ENCODE measurements at places on chromosomes 11 and 22.

GRCh38 chr22:36015155-36015810 is 13.3 kb downstream of the RBFOX2 start:
- DNase-seq = no peak

- no peak for DNase-seq
Measured at GRCh38 chr22:48021991-48022401, 1259.5 kb downstream of the TBC1D22A start.

DNA sequence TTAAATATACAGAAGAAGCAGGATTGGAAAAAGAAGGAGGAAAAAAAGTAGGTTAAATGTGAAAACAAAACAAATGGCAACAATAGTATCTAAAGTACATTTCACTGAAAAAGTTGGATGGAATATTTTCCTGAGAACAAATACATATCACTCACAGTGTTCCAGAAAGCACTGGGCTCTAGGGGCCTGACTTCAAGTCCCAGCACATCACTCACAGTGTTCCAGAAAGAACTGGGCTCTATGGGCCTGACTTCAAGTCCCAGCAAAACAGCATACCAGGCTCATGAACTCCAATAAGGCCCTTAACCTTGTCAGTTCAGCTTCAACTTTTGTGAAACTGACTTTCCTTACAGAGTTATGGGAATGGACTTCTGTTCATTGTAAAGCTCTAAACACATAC is 46.0 kb upstream of the CCDC34 start:
- no peak for DNase-seq

- DNase-seq = no peak
Measured at GRCh38 chr11:27701355-27702105, 1.3 kb upstream of the BDNF start.

DNA sequence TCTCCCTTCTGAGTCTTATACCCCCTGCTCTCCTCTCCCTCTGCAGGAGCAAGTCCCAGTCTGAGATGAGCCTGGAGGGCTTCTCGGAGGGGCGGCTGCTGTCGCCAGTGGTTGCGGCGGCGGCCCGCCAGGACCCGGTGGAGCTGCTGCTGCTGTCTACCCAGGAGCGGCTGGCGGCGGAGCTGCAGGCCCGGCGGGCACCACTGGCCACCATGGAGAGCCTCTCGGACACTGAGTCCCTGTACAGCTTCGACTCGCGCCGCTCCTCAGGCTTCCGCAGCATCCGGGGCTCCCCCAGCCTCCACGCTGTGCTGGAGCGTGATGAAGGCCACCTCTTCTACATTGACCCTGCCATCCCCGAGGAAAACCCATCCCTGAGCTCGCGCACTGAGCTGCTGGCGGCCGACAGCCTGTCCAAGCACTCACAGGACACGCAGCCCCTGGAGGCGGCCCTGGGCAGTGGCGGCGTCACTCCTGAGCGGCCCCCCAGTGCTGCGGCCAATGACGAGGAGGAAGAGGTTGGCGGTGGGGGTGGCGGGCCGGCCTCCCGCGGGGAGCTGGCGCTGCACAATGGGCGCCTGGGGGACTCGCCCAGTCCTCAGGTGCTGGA is 8.8 kb upstream of the MYRF start:
- DNase-seq = no peak

- no peak for DNase-seq
Measured at GRCh38 chr11:5043380-5043779, 2.9 kb upstream of the OR52J3 start.

DNA sequence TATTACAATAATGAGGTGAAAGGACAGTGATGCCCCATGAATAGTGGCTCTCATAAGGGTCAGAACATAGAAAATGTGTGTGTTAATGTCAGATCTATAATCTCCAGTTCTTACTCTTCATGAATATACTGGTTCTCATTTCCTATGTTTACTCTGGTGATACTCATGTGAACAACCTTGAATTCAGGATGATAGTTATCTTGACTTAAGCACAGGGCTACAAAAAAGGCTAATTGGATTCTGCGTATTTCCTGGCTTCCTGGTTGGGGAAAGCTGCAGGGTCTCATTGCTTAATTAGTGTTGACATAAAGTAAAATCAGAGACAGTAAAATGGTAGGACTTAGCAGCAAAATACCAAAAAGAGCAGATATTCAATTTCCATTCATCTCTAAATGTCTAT is 1316.8 kb upstream of the RAG2 start:
- no peak for DNase-seq

DNA sequence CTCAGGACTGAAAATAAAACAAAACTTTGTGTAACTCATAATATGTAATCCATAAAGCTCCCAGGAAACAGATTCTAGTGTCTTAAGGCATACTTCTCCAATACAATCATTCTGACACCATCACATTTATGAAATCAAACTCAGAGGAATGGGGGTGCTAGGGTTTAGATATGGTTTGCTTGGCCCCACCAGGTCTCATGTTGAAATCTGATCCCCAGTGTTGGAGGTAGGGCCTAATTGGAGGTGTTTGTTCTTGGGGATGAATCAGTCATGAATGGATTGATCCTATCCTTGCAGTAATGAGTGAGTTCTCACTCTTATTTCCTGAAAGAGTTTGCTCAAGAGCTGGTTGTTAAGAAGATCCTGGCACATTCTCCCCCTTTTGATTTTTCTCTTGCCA is 380.9 kb downstream of the ETS1 start:
- DNase-seq = no peak

DNA sequence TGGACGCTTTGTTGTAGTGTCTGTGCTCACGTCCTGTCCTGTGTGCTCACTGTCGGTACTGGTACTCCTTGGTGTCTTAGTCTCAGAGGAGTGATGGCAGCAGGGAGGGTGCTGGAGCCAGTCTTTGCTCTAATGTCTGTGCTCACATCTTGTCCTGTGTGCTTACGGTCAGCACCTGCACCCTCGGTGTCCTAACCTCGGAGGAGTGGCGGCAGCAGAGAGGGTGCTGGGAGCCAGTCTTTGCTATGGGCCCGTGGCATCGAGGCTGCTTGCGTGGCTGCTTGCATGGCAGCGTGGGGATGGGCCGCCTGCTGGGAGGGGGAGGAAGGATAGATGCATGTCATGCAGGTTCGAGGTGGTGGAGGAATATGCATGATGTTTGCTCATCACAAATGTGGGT is 12.7 kb downstream of the IGHMBP2 start:
- DNase-seq = no peak

DNA sequence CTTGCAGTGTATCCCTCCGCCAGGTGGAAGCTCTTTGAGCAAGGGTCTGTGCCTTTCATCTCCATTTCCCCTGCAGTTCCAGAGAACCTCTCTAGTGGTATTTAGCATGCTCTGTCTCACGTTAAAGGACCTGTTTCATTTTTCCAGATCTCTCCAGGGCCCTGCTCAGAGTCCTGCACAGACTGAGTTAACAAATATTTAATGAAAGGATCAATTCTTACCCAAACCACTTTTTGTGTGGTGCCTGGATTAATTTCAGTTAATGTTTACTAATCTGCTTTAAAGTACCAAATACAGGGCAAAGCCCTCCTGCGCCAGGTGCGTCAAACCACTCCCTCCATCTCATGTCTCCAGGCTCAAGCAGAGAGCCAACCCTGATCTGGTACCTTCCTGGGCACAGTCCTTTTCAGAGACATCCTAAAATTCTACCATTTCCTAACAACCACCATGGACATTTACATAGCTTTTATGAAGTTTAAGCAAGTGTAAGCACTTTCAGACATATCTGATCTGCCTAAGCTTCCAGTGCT is 18.7 kb upstream of the ACER3 start:
- DNase-seq = no peak

GRCh38 chr22:20867179-20868024 is 8.6 kb downstream of the SNAP29 start:
- DNase-seq = no peak

DNA sequence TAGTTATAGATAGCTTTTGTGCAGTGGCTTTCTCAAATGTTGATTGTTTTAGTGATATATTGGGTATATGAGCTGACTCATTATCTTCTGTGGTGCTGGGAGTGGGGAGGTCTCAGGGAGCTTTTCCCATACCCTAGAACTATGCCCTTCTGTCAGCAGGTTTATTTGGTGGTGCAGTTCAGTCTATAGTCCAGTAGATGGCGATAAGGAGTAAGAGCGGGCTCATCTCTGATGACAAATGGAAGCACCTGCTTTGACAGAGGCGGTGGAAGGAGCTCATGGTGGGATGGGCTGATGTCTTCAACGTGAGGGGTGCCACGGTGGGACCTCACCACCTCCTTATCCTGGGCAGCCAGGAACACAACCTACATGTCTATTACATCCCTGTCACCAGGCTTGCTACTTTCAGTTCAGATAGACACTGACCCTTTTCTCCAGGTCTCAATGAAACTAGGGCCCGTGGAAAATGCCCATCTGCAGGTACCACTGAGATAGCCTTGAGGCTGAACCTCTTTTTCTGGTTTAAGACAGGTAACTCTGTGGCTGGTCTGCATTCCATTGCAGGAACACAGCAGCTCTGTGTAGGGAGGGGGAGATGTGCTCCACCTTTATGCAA is 13.0 kb upstream of the OR6A2 start:
- no peak for DNase-seq

GRCh38 chr11:122115524-122116379 is at the start of gene BLID:
TSS of gene BLID (minus strand) at chr11:122116215. CDS start at chr11:122115922, 293 bp downstream.
- DNase-seq = no peak

DNA sequence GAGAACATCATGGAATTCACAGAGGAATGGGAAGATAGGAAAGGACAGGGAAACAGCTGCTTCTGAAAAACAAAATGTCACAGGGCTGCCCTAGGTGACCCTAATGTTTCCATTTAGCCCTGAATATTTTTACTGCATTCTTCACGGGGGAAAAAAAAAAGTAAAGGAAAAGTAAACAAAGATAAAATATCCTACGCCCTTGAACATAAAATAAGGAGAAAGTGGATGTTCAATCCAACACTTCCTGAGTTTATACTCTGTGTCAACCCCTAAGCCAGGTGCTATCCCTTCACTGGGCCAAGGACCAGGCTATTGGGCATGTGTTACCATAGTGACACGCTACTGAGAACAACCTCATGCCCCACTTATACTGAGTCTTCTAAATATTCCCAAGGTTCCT is 84.7 kb downstream of the FAM76B start:
- DNase-seq = no peak

DNA sequence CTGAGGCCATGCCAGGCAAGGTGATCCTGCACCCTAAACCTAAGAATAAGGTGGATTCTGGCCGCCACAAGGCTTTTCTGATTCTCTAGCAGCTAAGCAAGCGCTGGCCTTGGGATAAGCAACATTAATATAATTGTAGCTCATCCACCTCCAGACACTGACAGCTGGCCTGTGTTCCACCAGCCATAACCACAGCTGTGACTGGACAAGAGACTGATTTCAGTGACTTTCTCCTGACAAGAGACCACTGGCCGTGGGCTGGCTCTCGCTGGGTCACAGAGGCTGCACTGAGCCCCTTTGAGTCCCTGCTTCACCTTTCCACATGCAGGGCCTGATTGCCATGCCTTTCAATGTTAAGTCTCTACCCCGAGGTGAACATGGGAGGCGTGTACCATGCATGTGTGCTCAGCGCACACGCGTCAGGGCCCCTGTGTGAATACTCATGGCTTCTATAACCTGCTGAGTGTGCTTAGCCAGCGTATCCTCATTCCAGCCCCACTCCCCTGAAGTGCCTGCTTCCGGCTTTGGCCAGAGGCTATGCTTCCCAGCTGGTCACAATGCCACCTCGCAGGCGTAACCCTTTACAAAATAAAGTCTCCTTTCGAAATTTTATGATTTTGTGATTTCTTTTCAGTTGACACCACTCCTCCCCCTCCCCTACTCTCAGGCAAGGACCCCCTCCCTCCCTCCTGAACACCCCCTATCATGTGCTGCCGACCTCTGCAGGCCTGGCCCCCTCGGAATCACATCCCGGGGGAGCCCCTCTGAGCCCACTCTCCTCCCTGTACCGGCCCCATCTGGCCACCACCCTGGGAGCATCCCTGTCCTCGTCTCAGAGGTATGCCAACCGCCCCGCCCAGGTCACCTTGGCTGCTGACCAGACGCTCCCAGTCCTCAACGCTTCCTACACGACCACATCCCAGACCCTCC is 128.1 kb downstream of the CTTN start:
- no peak for DNase-seq

- no peak for DNase-seq
Measured at GRCh38 chr11:128747728-128748148, 53.9 kb downstream of the FLI1 start.

GRCh38 chr11:85732965-85733364 is 47.0 kb upstream of the CCDC89 start:
- no peak for DNase-seq

DNA sequence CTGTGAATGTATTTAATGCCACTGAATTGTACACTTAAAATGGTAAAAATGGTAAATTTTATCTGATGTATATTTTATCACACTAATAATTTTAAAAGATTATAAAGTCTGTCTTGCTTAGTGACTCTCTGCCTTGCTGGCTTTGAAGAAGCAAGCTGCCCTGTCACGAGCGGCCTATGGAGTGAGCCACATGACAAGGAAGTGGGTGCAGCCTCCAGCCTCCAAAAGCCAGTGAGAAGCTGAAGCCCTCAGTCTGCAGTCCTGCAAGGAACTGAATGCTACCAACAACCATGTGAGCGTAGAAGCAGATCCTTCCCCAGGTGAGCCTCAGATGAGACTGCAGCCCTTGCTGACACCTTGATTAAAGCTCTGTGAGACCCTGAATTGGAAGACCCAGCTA is 20.0 kb downstream of the C11orf24 start:
- DNase-seq = no peak

GRCh38 chr11:69863544-69864200 is 44.5 kb upstream of the FGF3 start:
- DNase-seq = no peak

DNA sequence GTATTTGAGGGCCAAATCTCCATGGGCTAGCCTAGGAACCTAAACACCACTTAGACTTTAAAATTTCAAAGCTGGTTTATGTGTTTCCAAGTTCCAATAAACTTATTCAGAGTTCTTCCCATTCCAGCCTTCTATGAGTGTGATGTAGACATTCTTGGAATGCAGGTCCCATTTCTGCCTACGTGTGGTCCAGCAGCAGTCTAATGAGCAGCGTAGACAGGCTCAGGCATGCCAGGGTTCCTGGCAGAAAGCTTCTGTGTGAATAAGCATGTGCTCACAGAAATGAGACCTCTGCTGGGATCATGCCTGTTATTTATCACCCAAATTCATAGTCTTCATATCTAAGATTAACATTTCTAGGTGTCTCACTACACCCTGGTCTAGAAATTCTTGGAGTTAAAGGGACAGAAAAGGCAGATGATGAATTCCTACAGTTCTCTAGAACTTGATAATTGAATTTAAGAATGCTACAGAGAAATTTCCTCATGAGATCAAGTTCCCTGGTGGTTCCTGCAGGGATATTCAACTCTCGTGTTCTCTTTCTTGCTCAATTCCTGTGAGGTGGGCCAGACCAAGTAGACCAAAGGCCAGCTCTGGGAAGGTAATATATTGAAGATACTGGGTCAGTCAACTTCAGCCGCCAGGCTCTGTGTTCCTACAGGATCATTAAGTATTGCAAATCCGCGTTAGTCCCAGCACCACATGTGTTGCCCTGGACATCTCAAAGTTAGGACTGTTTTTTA is 17.6 kb downstream of the RNF185 start:
- DNase-seq = no peak

GRCh38 chr22:33438273-33438672 is 380.1 kb upstream of the SYN3 start:
- no peak for DNase-seq

Data from stimulated activated CD4-positive, alpha-beta T cell treated with anti-CD3 and anti-CD28 coated beads, Interleukin-1b, Interleukin-23, amount 100 ng/mL, for 1 hour (primary cell).